ENCODE measurements at places on chromosomes 1 and 21.

- no peak for DNase-seq
Measured at GRCh38 chr1:162889989-162890388, 29.0 kb upstream of the CCDC190 start.

DNA sequence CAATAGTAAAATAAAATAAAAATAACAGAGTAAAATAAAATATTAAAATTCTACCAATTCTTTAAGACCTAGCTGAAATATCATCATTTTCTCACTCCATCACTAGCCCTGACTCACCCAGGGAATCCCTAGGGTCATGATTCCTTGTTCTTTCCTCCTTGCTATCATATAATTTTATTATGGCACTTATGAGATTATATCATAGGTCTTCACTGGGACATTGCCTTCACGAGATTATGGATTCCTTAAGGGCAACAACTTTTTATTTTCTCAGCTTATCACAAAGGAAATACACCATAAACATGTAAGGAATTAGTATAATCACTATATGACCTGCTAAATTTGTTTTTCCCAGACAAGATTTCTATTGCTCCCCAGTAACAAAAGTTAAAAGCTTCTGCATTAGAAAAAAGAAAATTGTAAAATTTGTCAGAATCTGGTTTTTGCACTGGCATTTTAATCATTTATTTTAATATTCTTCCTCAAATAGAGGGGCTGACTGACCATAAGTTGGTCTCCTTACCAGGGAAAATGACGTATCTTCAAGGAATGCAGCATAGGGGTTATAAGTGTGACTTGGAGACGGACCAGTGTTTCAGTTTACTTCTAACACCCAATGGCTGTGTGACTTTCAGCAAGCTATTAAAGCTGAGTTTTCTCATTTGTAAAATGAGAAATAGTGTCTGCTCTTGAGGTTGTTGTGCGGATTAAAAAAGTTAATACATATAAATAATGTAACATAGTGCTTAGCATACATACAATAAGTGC, 8.8 kb upstream of the CLCA4 start:
- no peak for DNase-seq

DNA sequence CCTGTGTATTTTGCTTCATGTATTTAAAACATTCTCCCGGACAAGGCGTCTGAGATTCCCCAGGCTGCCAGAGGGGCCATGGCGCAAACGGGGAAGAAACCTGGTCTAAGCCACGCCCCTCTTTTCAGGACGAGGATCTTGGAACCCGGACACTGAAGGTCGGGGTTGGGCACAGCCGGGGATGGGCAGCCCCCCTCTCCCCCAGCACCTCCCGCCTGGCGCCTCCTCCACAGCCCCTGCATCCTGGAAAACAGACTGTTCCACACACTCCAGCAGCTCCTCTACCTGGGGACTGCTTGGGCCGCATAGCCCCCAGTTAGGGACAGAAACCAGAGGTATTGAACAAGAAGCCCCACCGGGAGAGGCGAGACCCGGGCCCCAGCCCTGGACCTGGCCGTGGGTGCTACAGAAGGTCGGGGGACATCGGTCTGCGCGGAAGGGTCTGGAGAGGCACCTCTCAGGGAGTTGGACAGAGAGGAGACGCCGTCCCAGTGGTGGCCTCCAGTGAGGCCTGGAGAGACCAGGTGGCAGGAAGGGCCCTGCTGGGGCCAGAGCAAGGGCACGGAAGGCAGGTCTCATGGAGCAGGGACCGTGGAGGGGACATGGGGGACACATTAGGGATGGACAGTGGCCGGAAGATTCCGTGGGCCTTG, 5.4 kb downstream of the TP73 start:
- DNase-seq = no peak

GRCh38 chr1:6123083-6123482, 57.0 kb downstream of the CHD5 start:
- DNase-seq = no peak

DNA sequence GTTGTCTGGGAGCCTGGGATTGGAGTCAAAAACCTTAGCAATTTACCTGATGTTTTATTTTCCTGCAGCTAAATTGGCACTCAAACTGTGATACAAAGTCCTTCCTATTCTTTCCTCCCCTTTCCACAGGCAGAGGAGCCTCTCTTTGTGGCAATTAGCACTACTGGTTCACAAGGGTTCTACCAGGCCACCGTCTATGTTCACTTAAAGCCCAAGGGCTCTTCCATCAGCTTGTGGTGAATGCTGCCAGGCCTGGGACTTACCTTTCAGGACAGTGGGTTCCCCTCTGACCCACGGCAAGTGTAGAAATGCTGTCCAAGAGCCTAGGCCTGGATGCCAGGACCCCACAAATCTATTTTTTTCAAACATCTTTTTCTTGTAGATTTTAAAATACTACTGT, 251.9 kb upstream of the B3GALT2 start:
- DNase-seq = no peak

- DNase-seq = peak; percentile 11
Measured at GRCh38 chr1:26677306-26678115, 18.3 kb upstream of the ARID1A start.

Measured in stimulated activated CD8-positive, alpha-beta memory T cell treated with anti-CD3 and anti-CD28 coated beads, Interleukin-15, amount 100 ng/mL, for 4 hours (primary cell).